ENCODE measurements at places on chromosomes 5 and 9.
A peak's percentile ranks its signal among the peaks of the same experiment; 100 is the strongest.

DNA sequence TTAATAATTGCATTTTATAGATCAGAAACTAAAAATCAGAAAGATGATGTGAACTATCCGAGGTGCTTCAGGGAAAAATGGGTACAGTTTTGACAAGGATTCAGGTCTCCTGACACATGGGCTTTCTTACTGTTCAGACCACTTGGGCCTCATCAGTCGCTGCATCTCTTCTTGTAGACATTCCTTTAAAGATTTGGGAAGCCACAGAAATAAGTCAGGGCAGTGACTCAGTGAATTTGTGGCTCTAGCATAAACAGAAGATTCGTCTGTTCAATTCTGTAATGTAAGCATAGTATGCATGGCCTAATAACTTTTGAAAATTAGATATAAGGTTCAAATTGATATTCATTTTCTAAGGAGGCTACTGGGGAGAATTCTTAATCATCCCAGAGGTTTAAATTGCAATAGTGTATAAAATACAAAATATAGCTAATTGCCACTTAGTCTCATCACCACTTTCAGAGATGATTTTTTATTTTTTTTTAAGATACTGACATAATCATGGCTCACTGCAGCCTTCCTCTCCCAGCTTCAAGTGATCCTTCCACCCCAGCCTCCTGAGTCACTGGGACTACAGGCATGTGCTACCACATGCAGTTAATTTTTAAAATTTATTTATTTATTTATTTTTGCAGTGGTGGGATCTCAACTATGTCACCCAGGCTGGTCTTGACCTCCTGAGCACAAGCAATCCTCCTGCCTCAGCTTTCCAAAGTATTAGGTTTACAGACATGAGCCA, 48.9 kb downstream of the RASEF start:
- no peaks in the 10 kb centered on the region for H3K36me3 ChIP-seq
- no peak overlapping the region for H3K27ac ChIP-seq
- DNase-seq: no peak

GRCh38 chr9:116070256-116070914, 83.2 kb upstream of the PAPPA start:
- no peaks in the 10 kb centered on the region for H3K27me3 ChIP-seq
- no peaks in the 10 kb centered on the region for H3K36me3 ChIP-seq

DNA sequence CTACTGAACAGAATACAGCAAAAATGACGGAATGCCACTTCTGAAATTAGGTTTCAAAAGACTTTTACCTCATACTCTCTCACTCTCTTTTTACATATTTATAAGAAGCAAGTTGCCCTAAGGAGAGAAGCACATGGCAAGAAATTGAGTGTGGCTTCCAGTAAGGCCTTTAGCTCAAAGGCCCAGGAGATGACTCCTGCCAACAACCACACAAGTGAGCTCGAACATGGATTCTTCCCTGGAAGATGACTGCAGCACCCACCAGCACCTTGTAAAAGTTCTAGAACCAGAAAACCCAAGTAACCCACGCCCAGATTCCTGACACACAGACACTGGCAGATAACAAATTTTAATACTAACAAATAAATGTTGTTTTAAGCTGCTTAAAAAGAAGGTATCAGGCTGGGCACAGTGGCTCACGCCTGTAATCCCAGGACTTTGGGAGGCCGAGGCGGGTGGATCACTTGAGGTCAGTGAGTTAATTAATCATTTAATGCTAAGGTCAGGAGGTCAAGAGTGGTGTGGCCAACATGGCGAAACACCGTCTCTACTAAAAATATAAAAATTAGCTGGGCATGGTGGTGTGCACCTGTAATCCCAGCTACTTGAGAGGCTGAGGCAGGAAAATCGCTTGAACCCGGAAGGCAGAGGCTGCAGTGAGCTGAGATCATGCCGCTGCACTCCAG, 17.0 kb downstream of the PTBP3 start:
- DNase-seq: no peak
- no peak overlapping the region for H3K27ac ChIP-seq
- no peaks in the 10 kb centered on the region for H3K36me3 ChIP-seq
- no peaks in the 10 kb centered on the region for H3K27me3 ChIP-seq
- peaks cover 26% of the 10 kb centered on the region for H3K4me1 ChIP-seq

DNA sequence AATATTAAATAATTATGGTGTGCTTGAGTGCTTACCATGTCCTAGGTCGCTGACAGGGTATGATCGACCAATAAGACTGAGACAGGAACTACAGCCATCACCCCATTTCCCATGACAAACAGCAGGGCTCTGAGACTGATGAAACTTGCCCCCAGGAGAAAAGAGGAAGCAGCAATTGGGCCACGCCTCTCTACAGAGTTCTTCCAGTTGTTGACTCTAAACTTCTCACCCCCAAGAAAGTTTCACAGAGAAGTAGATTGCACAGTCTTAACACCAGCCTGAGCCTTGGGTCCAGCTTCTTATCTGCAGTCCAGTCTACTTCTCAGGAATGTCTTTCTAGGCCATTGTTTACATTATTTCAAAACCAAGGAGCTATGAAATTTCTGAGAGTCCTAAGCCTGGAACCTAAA, 182.2 kb upstream of the ANKRD55 start:
- H3K4me1 ChIP-seq: peaks cover 41% of the 10 kb centered on the region
- H3K4me3 ChIP-seq: no peak overlapping the region
- H3K27me3 ChIP-seq: no peaks in the 10 kb centered on the region

GRCh38 chr9:2389404-2389803, 232.2 kb upstream of the VLDLR start:
- H3K27ac ChIP-seq: no peak overlapping the region
- DNase-seq: no peak
- H3K27me3 ChIP-seq: no peaks in the 10 kb centered on the region
- H3K36me3 ChIP-seq: no peaks in the 10 kb centered on the region

DNA sequence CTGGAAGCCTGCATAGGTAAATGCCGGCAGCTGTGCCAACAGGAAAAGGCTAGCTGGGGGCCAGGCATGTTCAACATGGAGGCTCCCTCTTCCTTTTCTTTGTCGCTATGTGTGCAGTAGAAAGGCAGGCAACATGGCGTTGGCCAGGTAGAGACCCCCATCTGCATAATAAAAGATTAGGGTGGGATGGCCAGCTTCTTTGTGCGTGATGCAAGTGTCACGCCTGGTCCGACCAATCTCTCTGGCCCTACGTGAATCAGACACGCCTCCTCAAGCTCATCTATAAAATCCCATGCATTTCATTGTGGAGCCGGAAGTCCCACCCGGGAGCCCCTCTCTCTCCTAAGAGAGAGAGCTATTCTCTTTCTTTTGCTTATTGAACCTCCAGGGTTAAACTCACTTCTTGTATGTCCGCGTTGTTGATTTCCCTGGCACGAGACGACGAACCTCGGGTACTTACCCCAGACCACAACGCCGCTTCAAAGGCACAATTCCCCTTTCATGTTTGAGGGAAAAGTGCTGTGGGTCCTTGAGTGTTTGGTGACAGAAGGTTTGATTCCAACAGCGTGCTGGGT, 25.0 kb upstream of the C5orf47 start:
- H3K4me1 ChIP-seq: peaks cover 28% of the 10 kb centered on the region
- H3K27me3 ChIP-seq: no peaks in the 10 kb centered on the region
- H3K27ac ChIP-seq: peak overlapping the region; percentile 46
- DNase-seq: no peak
- H3K36me3 ChIP-seq: peaks cover 11% of the 10 kb centered on the region

- no peak for DNase-seq
- H3K4me3 ChIP-seq: no peak overlapping the region
- no peaks in the 10 kb centered on the region for H3K27me3 ChIP-seq
Observed at GRCh38 chr9:24561957-24562356, 16.3 kb upstream of the IZUMO3 start.

GRCh38 chr5:169333518-169333917, 32.6 kb upstream of the SLIT3 start:
- no peaks in the 10 kb centered on the region for H3K4me1 ChIP-seq
- no peak overlapping the region for H3K27ac ChIP-seq
- H3K4me3 ChIP-seq: no peak overlapping the region
- no peak for DNase-seq

DNA sequence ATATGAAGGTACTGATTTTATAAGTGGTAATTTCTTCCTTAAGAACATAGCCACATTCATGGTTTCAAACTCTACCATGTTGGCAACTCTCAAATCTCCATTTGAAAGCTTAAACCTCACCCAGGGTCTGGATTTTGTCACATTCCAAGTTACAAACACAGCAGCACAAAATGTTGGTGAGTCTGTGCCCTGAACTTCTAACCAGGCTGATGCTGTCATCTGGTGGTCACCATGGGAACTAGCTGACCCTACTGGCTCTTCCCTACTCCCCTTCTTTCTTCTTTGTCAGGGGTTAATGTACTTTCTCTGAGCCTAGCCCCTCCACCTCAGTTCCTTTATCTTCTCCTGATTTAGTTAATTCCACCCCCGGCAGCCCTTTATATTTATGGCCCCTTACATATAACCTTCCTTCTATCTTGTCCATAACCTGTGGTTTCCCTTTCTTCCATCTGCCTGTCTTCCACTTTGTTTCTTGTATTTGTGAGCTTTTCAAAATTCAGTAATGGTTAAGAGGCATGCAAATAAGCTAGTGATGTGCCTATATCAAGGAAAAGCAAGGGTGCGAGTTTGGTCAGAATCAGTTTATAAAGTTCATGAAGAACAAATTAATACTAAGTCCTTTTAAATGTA, 35.9 kb downstream of the TGFBR1 start:
- H3K4me3 ChIP-seq: no peak overlapping the region
- no peak for DNase-seq
- no peaks in the 10 kb centered on the region for H3K27me3 ChIP-seq
- peaks cover 30% of the 10 kb centered on the region for H3K4me1 ChIP-seq
- no peak overlapping the region for H3K27ac ChIP-seq

GRCh38 chr9:35277171-35277520, 115.3 kb downstream of the UNC13B start:
- peaks cover 40% of the 10 kb centered on the region for H3K4me1 ChIP-seq
- no peak for DNase-seq
- H3K27me3 ChIP-seq: no peaks in the 10 kb centered on the region
- no peaks in the 10 kb centered on the region for H3K36me3 ChIP-seq

GRCh38 chr5:37075399-37075950, 173.7 kb downstream of the CPLANE1 start:
- H3K27me3 ChIP-seq: no peaks in the 10 kb centered on the region
- H3K36me3 ChIP-seq: peaks cover 29% of the 10 kb centered on the region
- H3K4me1 ChIP-seq: no peaks in the 10 kb centered on the region
- H3K27ac ChIP-seq: no peak overlapping the region
- no peak for DNase-seq
- H3K4me3 ChIP-seq: no peak overlapping the region

DNA sequence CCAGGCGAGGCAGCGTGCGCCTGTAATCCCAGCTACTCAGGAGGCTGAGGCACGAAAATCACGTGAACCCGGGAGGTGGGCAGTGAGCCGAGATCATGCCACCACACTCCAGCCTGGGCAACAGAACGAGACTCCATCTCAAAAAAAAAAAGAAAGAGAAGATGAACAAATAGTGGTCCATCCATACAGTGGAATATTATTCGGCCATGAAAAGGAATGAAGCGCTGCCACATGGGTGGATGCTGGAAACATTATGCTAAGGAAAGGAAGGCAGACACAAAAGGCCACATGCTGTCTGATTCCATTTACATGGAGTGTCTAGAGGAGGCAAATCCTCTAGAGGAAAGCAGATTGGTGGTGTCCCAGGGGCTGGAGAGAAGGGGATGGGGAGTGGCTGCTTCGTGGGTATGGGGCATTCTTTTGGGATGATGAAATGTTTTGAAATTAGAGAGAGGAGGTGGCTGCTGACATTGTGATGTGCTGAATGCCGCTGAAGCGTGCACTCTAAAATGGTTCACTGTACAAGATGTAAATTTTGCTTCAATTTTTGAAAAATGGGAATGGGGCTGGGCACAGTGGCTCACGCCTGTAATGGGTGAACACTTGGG, 17.0 kb downstream of the PLPP7 start:
- no peak overlapping the region for H3K4me3 ChIP-seq
- no peak for DNase-seq
- H3K36me3 ChIP-seq: peaks cover 6% of the 10 kb centered on the region
- H3K4me1 ChIP-seq: peaks cover 52% of the 10 kb centered on the region
- no peaks in the 10 kb centered on the region for H3K27me3 ChIP-seq
- peak overlapping the region; percentile 80 for H3K27ac ChIP-seq

- no peaks in the 10 kb centered on the region for H3K36me3 ChIP-seq
- peak overlapping the region; percentile 41 for H3K27ac ChIP-seq
- DNase-seq: no peak
Observed at GRCh38 chr5:38447056-38447455, 109.4 kb downstream of the LIFR start.

DNA sequence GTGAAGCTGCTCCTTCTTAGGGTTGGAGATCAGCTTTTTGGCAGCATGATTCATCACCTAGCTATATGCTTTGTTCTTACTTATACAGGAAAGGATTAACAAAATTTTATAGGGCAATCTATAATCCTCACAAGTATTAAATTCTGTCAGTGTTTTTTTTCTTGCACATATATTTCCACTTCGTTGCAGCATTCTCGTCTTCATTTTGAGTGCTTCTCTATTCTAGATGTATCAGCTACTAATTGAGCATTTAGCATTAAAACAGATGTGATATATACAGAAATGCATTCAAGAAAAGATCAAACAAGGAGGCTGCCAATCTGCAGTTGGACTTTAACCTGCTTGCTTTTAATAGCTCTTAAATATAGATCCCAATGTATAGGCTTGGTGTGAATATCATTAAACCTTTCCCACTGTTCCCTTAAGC, 3.6 kb upstream of the CTXN3 start:
- no peak overlapping the region for H3K4me3 ChIP-seq
- H3K27ac ChIP-seq: no peak overlapping the region
- H3K4me1 ChIP-seq: peaks cover 23% of the 10 kb centered on the region
- DNase-seq: no peak

DNA sequence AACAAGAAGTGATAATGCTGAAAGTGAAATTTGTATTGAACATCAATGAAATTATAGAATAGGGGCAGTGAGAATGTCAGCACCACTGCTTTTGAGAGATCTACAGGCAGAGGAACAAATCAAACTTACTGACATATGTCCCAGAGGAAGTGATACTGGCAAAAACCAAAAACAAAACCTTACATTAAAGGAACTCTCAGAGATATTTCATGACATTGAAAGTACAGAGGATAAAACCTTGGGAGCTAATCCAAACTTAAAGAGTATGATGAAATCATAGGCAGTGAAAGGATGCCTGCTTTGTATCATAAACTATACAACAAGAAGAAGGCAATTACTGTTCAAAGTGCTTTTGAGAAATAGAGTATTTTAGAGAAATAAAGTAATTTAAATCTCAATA, 90.4 kb upstream of the SV2C start:
- no peak for DNase-seq
- no peaks in the 10 kb centered on the region for H3K27me3 ChIP-seq
- no peaks in the 10 kb centered on the region for H3K36me3 ChIP-seq

- no peaks in the 10 kb centered on the region for H3K36me3 ChIP-seq
- H3K27ac ChIP-seq: peak overlapping the region; percentile 54
- peaks cover 12% of the 10 kb centered on the region for H3K4me1 ChIP-seq
- DNase-seq: peak; percentile 44
Observed at GRCh38 chr5:158074992-158075769, 216.2 kb upstream of the CLINT1 start.

- H3K36me3 ChIP-seq: no peaks in the 10 kb centered on the region
- no peak overlapping the region for H3K4me3 ChIP-seq
- no peak overlapping the region for H3K27ac ChIP-seq
- no peaks in the 10 kb centered on the region for H3K27me3 ChIP-seq
- no peak for DNase-seq
Observed at GRCh38 chr5:169450464-169450863, 133.1 kb upstream of the SPDL1 start.

Data from left ventricle myocardium inferior (tissue), 1 donor.